Thymus (tissue), 14 donors: ENCODE measurements at places on chromosomes 6 and 20.

GRCh38 chr6:144064402-144065212 lies 30.8 kb downstream of the SF3B5 start:
- no peaks in the 10 kb centered on the region for H3K36me3 ChIP-seq
- H3K27ac ChIP-seq, result no peak overlapping the region
- peak overlapping the region; percentile 74 for H3K4me3 ChIP-seq
- DNase-seq, result peak; percentile 28
- H3K27me3 ChIP-seq, result peaks cover 2% of the 10 kb centered on the region

- H3K27me3 ChIP-seq, result no peaks in the 10 kb centered on the region
- no peak overlapping the region for H3K4me3 ChIP-seq
- no peaks in the 10 kb centered on the region for H3K4me1 ChIP-seq
- no peak for DNase-seq
Observed at GRCh38 chr20:50129662-50130355, 16.9 kb upstream of the UBE2V1 start.

DNA sequence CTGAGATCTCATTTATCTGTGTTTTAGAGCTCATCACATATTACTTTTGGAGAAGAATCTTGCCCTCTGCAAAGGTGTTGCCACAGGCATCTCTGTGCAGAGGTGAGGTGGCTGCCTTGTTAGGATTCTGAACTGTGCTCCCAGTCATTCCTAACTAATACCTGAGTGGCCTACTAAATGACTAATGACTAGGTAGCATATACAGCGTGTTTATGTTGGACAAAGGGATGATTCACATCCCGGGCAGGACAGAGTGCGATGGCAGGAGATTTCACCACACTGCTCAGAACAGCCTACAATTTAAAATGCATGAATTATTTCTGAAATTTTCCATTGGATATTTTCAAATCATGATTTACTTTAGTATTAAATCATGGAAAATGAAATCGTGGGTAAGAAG lies 23.1 kb upstream of the CGA start:
- no peaks in the 10 kb centered on the region for H3K36me3 ChIP-seq
- H3K27ac ChIP-seq, result no peak overlapping the region
- DNase-seq, result no peak
- H3K27me3 ChIP-seq, result peaks cover 13% of the 10 kb centered on the region
- no peaks in the 10 kb centered on the region for H3K4me1 ChIP-seq

GRCh38 chr6:38827024-38827423 lies 111.9 kb downstream of the DNAH8 start:
- DNase-seq, result no peak
- H3K36me3 ChIP-seq, result no peaks in the 10 kb centered on the region
- H3K27ac ChIP-seq, result no peak overlapping the region
- H3K4me3 ChIP-seq, result no peak overlapping the region
- no peaks in the 10 kb centered on the region for H3K4me1 ChIP-seq

- H3K27ac ChIP-seq, result no peak overlapping the region
- no peaks in the 10 kb centered on the region for H3K4me1 ChIP-seq
- H3K27me3 ChIP-seq, result peaks cover 21% of the 10 kb centered on the region
Observed at GRCh38 chr20:47810721-47811347, 25.6 kb upstream of the SULF2 start.

DNA sequence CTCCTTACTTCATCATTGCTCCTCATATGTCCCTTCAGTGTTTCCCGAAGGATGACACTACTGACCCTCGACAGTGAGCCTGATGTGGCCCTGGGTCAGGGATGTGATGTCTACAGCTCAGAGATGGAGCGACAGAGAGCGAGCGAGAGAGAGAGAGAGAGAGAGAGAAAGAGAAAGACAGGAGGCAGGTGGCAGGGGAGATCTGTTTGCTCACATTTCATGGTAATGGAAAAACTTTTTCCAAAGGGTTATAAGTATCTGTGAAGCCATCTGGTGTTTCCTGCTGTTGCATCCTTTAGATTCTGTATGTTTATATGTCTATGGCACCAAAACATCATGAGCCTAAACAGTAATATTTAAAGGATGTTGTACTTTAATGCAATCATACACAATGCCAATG lies 77.2 kb downstream of the PPP1R3G start:
- H3K36me3 ChIP-seq, result no peaks in the 10 kb centered on the region
- no peak overlapping the region for H3K4me3 ChIP-seq
- H3K27ac ChIP-seq, result no peak overlapping the region
- no peaks in the 10 kb centered on the region for H3K27me3 ChIP-seq
- no peak for DNase-seq
